ENCODE measurements at places on chromosomes 16 and 17.

DNA sequence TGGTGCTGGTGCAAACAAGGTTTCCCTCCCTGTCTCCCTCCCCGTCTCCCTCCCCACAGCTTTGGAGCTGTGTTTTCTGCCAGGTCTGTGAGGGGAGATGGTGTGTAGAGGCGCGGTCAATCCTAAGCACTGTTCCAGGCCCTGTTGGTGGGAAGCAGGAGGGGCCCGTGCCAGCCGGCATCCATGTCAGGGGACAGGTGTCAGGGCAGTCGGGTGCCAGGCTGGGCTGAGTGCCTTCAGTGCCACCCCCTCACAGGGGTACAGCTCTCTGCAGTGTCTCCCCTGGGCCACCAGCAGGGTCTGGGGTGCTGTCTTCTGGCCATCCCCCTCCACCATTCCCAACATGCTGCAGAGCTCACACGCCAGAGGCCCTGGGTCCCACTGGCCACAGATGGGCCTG is 73.6 kb downstream of the KLHDC4 start:
- no peak for DNase-seq

GRCh38 chr17:57400648-57401047 is 144.3 kb downstream of the MSI2 start:
- DNase-seq = no peak

DNA sequence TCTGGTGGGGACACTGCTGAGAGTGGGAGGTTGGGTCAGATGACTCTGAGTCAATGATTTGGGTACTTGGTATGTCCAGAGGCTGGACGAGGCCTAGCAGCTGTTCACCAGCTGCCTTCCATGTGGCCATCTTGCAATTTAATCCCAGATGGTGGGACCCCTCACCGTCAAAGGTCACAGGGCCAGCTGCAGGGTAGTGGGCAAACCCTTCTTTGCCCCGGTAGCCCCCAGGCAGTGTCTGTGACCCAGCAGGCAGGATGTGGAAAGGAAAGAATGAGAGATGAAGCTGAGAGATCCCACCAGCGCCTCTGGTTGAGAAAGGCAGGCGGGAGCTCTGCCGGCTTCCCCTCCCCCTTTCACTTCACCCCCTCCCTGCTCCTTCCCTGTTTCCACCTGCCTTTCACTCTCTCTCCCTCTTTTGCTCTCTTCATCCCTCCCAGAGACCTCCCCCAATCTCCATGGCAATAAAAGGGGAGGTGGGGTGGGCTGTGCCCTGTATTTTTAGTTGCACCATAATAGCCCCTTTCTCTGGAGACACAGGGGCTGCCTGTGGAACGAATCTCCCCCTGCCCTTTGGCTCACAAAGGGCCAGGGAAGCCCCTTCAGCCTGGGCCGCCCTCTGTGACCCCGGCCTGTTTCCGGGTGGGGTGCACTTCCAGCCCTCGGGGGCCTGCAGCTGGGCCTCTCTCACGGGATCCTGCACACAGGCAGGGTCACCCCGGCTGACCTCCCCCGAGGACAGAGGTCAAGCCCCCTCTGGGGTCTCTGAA is 20.2 kb downstream of the CDK5RAP3 start:
- no peak for DNase-seq

- DNase-seq = no peak
Observed at GRCh38 chr17:73291260-73291801, 20.5 kb downstream of the CDC42EP4 start.

DNA sequence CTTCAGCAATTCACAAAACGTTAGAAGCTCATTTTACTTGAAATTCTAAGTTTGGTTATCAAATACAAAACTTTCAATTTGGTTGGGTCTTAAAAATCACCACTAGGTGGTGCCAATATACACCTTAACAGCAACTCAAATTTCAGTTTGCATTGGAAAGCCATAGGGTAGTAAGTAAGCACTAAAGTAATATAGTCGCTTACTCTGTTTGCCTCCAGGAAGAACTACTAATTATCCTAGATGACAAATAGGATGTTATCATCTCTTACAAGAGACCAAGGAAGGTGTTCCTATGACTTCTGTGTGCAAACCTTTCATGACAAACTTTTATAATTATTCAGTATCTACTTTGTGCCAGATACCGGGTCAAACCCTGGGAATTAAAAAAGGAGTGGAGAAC is 93.3 kb downstream of the MYO1D start:
- DNase-seq = peak; percentile 27

DNA sequence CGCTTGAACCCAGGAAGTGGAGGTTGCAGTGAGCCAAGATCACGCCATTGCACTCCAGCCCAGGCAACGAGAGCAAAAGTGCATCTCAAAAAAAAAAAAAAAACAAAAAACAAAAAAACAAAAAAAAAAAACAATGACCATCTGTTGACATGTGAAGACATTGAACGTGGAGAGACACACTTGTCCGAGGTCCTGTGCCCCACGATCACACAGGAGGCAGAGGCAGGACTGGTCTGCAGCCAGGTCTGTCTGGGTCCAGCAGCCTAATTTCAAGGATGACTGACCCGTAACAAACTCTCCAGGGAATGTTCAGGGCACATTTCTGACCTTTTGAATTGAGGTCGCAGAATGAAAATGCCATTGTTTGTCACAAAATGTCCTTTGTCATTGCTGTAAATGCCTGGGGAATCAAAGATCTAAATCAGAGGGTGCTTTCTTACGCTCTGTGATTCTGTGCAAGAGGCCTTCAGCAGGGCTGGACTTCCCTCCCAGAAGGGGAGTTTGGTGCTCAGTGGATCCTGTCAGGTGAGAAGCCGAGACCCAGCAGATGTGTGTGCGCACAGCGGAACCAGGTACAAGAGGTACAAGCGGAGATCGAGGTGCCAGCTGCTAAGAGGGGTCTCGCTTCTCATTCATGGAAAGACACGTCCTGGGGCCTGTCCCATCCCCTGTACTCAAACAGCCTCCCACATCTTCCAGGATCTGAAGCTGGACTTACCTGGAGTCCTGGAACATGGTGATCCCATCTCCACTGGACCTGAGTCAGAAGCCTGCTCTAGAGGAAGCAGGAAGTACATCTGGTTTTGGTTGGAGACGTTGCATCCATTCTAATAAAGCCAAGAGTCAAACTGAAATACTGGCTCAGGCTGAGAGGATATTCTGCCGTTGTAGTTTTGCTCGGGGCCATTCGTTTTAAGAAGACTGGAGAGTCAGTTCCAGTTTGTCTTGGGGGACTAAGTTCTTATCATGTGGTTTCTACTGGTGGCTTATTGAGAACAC is 95.8 kb downstream of the IRF8 start:
- DNase-seq = no peak

DNA sequence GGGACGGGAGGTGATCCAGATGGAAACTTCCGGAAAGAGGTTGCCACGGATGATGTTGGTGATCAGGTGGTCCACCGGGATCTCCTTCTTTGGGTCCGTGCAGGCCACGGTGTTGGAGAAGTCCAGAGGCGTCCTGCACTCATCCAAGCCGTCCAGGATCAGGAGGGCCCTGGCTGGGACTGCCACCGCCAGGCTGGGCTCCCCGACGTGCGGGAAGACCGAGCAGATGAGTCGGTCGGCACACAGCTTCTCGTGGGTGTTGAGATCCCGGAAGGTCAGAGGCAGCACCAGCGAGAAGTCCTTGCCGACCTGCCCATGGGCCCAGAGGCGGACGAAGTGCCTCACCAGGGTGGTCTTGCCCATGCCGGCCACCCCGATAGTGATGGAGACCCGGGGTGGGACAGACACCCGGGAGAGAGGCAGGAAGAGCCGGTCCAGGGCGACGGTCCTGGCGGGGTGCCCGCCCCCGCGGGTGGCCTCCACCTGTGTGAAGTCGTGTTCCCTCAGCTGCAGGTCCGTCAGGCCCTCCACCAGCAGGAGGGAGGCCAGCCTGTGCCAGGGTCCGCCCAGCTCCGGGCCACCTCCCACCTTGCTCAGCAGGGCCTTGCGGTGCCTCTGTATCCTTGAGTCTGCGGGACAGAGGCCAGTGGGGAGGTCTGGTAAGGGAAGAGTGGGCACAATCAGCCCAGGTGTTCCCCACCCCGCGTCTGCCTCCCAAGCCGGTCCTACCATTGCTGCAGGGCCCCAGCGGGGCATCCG is 12.9 kb downstream of the NLRC3 start:
- no peak for DNase-seq

- DNase-seq = no peak
Observed at GRCh38 chr16:47371271-47372014, 89.4 kb downstream of the ITFG1 start.

DNA sequence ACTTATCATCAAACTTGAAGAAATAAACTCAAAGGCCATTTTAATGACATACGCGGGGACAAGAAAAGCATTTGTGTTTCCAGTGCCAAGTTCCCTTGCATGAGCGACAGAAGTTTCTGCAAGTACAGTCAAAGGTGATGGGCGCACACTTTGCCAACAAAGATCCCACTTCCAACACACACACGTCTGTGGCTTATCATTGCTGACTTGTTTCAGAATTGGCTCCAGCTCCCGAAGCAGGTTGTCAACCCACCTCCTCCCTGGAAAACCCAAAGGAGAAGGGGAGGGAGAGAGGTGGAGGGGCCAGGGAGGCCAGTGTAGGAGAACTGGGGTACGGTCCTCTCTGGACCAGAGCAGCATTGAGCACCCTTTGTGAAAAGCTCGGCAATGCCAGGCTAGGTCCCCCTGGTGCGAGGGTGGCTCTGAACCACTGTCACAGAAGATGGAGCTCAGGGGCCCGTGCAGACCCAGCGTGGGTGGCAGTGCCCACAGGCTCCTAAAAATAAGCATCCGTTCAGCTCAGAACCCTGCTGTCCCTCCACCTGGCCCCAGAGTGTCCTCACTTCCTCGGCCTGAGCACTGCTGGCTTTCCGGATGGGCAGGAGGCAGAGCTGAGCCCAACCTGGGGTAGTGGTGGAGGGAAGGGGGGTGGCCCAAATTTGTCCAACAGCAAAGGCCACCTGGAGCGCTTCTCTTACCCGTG is 33.2 kb downstream of the RBFOX3 start:
- DNase-seq = no peak

DNA sequence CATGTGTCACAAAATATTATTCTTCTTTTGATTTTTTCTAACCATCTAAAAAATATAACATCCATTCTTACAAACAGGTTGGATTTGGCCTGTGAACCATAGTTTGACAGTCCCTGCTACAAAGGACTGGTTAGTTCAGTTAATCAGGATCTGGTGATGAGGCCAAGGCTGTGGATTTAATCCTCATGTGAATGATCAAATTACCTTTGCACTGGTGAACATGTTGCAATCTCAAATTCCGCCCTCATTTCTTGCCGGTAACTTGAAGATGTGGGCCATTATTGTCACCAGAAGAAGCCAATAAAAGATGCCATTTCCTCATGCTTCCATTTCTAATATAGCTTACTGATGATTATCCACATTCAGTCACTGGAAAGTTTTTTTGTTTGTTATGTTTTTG is 35.3 kb upstream of the YPEL2 start:
- no peak for DNase-seq

DNA sequence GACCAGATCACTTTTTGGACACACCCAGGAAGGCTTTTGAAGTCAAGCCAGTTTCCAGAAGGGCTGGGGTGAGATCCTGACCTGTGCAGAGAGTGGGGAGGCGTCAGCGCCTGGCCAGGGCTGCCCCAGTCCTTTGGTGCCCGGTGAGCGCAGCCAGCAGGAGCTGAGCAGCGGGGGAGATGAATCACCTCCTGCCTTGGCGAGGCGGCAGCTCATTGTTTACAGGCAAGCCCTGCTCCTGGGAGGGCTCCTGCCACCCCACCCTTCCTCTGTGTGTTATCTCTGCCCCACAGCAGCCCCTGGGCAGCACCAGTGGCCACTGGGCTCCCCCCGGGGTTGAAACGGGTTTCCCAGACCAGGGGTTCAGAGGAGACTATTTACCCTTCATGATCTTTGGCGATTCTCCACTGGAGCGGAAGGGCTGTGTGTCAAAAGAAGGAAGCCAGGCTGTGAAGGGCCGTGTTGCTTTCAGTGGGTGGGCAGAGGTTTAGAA is 14.1 kb upstream of the ITGB4 start:
- no peak for DNase-seq

GRCh38 chr17:31509805-31510177 is 118.3 kb downstream of the RAB11FIP4 start:
- DNase-seq = no peak

- DNase-seq = peak; percentile 52
Observed at GRCh38 chr17:78013683-78014467, 55.4 kb downstream of the TNRC6C start.

GRCh38 chr17:39225959-39226683 is 376 bp upstream of the STAC2 start:
- peak; percentile 60 for DNase-seq

GRCh38 chr17:29076087-29076486 is 33.1 kb downstream of the PIPOX start:
- DNase-seq = no peak

- DNase-seq = no peak
Observed at GRCh38 chr17:72386619-72387237, 265.9 kb downstream of the SOX9 start.

DNA sequence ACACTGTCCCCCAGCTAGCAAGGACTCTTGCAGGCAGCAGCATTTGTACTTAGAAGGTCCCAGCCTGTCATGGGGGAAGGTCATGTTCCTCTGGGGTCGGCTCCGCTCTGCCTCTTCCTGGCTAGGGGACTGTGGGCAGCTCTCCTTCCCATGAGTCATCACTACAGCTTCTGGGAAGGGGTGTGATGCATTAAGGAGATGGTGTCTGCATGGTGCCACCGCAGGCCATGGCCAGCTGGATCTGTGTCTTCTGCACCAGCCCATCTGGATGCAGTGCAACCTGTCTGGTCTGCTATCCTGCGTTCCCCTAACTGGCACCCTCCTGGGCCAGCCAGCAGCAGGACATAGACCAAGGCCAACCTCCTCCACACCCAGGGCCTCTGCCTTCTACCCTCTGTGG is 6.3 kb downstream of the STARD3 start:
- DNase-seq = no peak

GRCh38 chr17:32912218-32912897 is 15.6 kb upstream of the TMEM98 start:
- DNase-seq = no peak

- DNase-seq = no peak
Observed at GRCh38 chr17:59124665-59125064, 18.0 kb upstream of the TRIM37 start.

DNA sequence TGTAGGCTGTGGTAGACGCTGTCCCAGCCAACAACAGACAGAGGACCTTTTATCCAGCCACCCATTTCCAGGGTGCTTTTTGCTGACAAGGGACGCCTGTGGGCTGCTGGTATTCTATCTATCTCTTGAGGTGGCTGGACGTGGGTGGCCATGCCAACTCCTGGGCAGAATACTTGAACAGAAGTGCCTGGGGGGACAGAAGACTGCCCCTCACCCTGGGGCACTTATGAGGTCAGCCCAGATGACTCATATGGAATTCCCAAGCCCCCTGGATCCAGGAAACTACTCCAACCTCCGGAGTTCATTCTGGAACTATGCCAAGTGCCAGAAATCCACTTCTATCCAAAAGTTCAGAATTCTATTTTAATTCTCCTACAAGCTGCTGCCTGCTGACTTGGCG is 61.3 kb downstream of the CDRT4 start:
- DNase-seq = no peak

DNA sequence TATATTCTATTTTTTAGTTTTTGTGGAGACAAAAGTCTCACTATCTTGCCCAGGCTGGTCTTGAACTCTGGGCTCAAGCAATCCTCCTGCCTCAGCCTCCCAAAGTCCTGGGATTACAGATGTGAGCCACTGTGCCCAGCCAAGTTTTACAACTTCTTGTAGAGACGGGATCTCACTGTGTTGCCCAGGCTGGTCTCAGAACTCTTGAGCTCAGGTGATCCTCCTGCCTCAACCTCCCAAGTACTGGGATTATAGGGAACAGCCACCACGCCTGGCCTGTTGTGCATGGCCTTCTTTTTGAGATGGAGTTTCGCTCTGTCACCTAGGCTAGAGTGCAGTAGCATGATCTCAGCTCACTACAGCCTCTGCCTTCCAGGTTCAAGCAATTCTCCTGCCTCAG is 6.2 kb upstream of the CENPT start:
- DNase-seq = no peak

- no peak for DNase-seq
Observed at GRCh38 chr16:661184-661821, 6.6 kb upstream of the RHOT2 start.

Measured in NCI-H1930 (cell line).